ENCODE measurements at places on chromosomes 1 and 21.

DNA sequence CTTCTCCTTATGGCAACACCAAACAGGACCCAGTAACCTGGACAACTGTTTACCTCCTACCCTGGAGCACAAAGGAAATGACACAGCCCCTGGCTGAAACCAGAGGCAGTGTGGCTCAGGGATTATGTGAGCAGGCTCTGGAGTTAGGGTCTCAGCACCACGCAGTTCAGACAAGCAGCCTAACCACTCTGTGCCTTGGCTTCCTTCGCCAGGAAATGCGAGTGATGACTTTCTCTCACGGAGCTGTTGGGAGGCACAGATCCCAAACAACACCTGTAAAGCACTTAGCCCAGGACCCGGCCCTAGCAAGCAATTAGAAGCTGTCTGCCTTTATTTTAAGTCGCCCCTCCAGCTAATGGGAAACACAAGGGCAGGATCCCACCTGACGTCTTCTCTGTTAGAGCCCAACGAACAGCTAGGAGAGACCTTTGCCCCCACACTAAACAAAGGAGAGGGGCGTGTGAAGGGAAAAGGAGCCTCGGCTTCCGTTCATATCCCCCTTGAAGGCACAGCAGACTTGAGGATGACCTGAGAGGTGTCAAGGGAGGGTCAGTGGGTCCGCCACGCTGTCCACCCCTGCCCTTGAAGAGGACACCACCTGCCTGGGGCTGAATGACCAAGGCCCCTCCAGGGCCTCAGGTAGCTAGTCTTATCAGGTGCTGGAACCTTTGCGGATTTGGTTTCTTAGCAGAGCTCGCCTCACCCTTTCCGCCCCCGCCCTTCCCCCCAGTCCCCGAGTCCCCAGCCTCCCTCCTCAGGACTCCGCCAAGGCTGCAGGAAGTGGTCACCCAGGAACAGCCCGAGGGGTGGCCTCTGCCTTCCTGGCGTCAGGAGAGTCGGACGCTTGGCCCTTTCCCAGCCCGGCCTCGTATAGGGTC, 860 bp downstream of the TMEM63A start:
- DNase-seq = no peak

- DNase-seq = peak; percentile 70
Measured at GRCh38 chr1:68232289-68233148, at the start of gene WLS. Gene WLS, minus strand, starts transcription at chr1:68232523. Its CDS starts 224 bp downstream, at chr1:68232299.

GRCh38 chr1:182823220-182823619, 15.9 kb upstream of the DHX9 start:
- no peak for DNase-seq

DNA sequence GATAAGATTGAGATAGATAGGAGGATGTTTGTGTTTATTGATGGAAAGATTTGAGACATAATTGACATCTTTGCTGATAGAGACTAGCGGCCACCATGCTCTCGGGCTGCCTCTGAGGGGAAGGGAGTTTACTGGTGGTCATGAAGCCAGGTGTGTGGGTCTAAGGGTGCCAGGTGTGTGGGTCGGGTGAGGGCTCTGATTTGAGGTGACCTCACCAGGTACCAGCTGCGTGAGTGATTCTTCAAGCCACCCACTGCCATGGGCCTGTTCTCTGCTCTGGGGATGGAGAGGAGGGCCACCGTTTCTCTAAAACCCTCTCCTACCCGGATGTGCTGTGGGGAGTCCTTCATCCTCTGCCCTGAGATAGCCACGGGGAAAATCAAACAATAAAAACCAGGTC, 3.2 kb downstream of the UBASH3A start:
- no peak for DNase-seq

DNA sequence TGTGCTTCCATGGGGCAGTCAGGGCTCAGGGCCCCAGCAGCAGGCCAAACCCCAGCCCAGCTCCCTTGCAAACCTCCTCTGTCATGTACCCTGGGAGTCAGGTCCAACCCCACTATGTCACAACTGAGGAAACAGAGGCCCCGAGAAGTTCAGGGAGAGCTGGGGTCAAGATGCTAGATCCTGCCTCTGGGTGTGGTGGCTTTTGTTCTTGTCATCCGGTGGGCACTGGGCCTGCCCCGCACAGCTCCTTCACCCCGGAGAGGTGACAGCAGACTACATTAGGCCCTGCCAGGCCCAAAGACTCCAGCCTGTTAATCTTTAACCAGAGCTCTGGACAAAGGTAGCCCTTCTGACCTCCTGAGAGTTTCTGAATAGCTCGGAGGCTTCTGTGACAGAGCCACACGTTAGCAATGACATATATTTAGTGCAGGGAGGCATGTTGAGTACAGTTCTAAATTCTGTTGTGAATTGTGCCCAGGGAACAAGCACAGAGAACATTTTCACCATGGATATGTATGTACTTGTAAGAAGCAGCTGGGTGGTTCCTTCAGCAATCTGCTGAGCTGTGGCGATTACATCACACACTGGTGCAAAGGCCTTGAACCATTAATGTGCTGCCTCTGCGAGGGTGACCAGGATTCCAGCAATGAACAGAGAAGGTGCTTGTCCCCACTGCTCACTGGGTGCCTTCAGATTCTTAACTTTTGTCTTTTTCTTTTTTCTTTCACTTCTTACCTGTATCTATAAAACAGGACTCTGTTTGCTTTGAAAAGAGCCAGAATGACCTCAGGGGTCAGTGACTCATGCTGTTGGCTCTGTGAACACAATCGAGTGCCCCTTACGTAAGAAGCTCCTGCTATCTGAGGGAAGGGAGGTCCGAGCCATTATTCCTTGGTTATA, 102.8 kb downstream of the RHOU start:
- DNase-seq = no peak

DNA sequence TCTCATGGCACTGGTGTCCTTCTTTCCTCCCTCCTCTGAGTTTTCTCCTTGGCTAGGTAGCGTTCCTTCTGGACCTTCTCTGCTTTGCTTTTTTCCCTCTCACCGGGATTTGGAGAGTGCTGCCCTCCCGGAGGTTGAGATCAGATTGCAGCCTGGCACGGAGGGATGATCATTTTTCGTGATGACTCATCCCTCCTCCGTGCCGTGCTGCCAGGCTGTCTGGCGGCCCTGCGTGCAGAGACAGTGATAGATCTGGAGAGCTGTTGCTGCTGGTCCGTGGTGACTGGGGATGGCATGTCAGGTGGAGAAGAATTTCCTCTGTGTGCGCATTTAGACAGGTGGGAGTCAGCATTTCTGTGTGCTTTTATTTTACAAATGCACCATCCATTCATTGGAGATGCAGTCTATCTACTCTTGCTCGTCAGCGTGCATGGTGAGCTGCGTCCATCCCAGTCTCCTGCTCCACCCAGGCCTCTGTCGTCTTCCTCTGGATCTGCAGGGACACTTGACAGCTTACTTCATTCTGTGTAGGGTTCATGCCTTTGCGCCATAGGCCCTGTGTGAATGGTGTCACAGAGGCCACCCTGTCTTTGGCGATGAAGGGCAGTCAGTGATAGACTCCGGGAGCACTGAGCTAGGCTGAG, 104.4 kb downstream of the PCBP3 start:
- no peak for DNase-seq

DNA sequence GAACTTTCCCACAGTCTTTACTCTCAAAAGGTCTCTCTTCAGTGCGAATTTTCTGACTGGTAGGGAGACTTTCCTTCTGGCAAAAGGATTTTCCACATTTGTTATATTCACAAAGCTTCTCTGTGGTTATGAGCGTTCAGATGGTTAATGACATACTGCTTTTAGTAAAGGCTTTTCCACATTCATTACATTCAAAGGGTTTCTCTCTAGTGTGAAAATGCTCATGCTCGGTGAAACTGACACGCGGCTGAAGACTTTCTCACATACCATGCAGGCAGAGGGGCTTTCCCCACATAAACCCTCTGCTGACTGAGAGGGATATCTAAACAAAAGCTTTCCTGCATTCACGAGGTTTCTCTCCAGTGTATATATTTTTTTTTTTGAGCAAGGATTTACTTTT, 9.9 kb upstream of the KLF18 start:
- no peak for DNase-seq

- no peak for DNase-seq
Measured at GRCh38 chr21:46617267-46618051, 12.6 kb upstream of the S100B start.

GRCh38 chr1:226001963-226002666, 3.0 kb upstream of the SDE2 start:
- peak; percentile 88 for DNase-seq

- no peak for DNase-seq
Measured at GRCh38 chr1:178133239-178133989, 39.5 kb downstream of the RASAL2 start.

- no peak for DNase-seq
Measured at GRCh38 chr1:187933562-187934419, 1105.0 kb downstream of the PLA2G4A start.

Measured in NCI-H774 (cell line).